ENCODE measurements at places on chromosomes 6 and 20.

- no peaks in the 10 kb centered on the region for H3K27me3 ChIP-seq
- H3K4me1 ChIP-seq, result no peaks in the 10 kb centered on the region
- DNase-seq, result no peak
These were observed 77.9 kb downstream of the SMOC2 start for GRCh38 chr6:168518867-168519266.

- no peak overlapping the region for H3K4me3 ChIP-seq
- H3K36me3 ChIP-seq, result no peaks in the 10 kb centered on the region
- H3K4me1 ChIP-seq, result no peaks in the 10 kb centered on the region
- no peak overlapping the region for H3K27ac ChIP-seq
- DNase-seq, result no peak
These were observed 140.6 kb upstream of the PHACTR1 start for GRCh38 chr6:12575961-12576360.

DNA sequence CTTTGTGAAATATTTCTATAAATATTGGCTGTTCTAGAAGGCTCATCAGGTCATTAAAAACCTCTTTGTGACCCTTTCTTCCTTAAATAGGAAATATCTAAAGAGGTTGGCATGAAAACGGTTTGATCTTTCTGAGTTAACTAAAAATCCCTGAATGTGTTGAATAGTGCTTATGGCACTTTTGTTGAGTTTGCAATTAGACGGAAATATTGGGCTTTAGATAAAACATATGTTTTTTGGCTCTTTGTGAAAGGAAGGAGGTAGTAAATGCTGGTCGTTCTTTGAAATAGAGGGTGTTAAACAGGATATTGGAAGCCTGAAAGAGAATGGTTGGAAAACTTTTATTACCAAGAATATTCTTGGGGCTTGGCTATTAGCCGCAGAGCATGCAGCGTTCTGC, 163.0 kb downstream of the ARID1B start:
- no peak for DNase-seq
- H3K4me3 ChIP-seq, result no peak overlapping the region
- peaks cover 2% of the 10 kb centered on the region for H3K4me1 ChIP-seq
- H3K36me3 ChIP-seq, result peaks cover 5% of the 10 kb centered on the region
- no peak overlapping the region for H3K27ac ChIP-seq

GRCh38 chr20:2153326-2153725, 51.7 kb downstream of the STK35 start:
- H3K4me1 ChIP-seq, result no peaks in the 10 kb centered on the region
- no peaks in the 10 kb centered on the region for H3K27me3 ChIP-seq
- H3K36me3 ChIP-seq, result no peaks in the 10 kb centered on the region
- no peak overlapping the region for H3K27ac ChIP-seq

DNA sequence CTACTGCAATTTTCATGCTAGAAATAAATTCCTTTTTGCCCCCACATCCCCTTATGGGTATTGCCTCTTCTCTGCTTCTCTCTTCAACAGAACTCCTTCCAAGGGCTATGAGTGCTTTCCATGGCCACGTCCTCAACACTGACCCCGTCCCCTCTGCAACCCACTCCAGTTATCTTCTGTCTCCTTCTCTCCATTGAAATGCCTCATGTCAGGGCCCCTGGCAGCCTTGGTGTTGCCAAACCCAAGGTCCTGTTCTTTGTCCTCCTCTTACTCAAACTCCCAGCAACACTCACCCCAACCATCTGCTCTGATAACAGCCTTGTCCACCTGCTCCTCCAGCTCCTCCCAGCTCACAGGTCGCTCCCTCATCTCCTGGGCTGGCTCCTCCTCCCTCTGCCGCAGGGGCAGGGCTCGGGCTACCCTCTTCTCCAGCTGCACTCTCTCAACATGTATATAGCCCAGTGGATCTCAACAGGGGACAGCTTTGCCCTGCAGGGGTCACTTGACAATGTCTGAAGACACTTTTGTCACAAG, 196.1 kb upstream of the QKI start:
- no peak for DNase-seq
- no peaks in the 10 kb centered on the region for H3K36me3 ChIP-seq
- no peak overlapping the region for H3K27ac ChIP-seq
- H3K27me3 ChIP-seq, result peaks cover 11% of the 10 kb centered on the region

Data from CD4-positive, alpha-beta T cell (primary cell).